Smooth muscle cell of bladder (primary cell): ENCODE measurements at places on chromosomes 5 and 9. TPM values are rescaled to one million over a fixed set of nuclear protein-coding genes. Genes with fewer than 3 reads are reported as not detected.

TAS2R1 gene
- total RNA-seq: not detected in 2 replicates

LIX1 gene
- under 0.01 TPM in 1 of 2 replicates, not detected in the other for total RNA-seq

BNIP1 gene
- 22.0 and 25.9 TPM in 2 replicates for total RNA-seq

CDC20B gene
- under 0.01 TPM in 1 of 2 replicates, not detected in the other for total RNA-seq

IRX2 gene
- total RNA-seq: not detected in 2 replicates

SCAMP1 gene
- total RNA-seq: 49.4 and 59.0 TPM in 2 replicates
